CD4-positive, alpha-beta memory T cell (primary cell): ENCODE measurements at places on chromosomes 6 and 20. TPM values are rescaled to one million over a fixed set of nuclear protein-coding genes. Genes with fewer than 3 reads are reported as not detected.
A peak's percentile ranks its signal among the peaks of the same experiment; 100 is the strongest.

DNA sequence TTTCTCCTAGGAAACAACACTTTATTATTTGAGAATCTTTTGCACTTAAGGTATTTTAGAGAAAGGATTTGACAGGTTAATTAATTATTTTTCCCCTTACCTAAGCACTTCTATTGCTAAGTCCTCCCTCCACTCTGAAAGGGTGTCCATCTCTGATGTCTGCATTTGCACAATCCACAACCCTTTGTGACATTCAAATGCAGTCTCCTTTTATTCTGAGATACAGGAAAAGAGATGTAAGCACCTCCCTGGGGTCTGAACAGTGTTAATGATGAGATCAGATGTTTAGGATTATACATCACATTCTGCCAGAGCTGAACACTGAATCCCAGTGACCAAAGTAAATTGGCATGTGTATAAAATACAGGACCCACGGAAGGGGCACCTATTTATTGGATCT is 864.2 kb upstream of the FLRT3 start:
- no peak for DNase-seq

- no peak for DNase-seq
Measured at GRCh38 chr6:117265410-117266256, at the start of gene VGLL2. TSS of gene VGLL2 (plus strand) at chr6:117265558. CDS start at chr6:117265764, 206 bp downstream.

DNA sequence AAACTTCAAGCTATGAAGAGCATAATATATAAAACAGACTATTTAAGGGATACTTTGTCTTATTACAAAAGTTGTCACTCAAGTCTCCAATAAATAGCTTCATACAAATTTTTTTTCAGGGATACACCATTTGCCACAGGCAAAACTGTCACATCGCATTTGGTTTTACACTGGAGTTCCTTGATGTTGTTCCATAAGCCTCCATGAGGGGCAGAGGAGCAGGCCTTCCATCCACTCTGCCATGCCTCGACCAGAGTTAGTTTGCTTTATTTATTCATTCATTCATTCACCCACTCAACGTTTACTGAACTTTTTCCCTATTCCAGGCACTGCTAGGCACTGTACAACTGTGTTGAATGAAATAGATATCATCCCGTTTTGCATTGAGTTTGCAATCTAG is 246.6 kb downstream of the PHF3 start:
- DNase-seq = no peak

DNA sequence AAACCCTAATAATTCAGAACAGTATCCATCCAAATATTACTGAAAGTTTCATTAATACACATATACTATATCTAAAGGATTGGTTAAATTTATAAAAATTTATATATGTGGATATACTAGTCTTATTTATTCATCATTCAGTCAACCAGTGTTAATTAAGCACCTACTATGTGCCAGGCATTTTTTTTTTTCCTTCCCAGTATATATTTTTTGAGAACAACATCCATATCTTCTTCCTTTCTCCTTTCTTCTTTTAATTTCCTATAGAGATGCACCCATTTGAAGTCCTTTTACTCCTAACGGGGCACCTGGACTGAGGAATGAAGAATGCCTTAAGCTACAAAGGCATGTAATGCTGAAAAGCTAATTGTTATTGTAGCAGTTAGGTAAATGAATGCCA is 72.8 kb downstream of the SESN1 start:
- DNase-seq = no peak

DNA sequence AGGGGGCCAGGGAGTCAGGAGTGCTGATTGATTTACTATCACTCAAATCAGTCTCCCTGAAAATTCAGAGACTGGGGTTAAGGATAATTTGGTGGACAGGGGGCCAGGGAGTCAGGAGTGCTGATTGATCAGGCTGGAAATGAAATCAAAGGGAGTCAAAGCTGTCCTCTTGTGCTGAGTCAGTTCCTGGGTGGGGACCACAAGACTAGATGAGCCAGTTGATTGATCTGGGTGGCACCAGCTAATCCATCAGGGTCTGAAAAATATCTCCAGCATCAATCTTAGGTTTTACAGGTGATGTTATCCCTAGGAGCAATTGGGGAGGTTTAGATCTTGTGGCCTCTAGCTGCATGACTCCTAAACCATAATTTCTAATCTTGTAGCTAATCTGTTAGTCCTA is 6.1 kb upstream of the AFG1L start:
- no peak for DNase-seq

DNA sequence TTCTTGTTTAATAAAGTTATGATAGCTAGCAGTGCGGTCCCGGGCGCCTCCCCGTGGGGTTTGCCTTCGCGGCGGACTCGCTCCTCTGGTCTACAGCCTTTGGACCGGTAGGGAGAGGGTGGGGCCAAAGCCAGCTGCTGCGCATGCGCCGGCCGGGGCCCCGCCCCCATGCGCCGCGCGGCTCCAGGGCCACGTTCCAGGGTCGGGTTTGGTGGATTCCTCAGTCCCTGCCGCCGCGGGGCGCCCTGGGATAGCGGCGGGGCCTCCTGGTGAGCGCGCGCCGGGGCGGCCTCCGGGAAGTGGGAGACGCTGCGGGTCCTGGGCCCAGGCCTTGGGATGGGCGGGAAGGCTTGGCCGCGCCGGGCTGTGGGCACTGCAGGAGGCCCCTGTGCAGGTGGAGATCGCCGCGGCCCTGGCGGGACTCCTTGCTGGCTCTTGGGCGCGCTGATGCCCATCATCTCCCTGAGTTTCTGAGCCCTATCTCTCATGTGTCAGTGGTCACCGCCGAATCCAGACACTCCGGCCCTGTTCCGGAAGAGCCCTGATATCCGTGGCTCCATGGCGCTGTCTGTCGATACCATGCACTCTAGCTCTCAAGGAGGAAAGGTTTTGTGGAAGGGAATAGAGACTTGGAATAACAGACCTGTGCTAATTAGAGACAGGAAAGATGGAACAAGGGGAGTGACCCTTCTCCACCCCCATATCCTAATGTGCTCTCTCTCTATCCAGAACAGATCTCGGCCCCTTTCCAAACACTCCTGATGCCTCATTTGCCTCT is at the start of gene VARS2:
VARS2 (plus strand) TSS at position 163 of the 778 bp plus-strand sequence; CDS start at position 762, 599 bp downstream.
- peak; percentile 89 for DNase-seq

DNA sequence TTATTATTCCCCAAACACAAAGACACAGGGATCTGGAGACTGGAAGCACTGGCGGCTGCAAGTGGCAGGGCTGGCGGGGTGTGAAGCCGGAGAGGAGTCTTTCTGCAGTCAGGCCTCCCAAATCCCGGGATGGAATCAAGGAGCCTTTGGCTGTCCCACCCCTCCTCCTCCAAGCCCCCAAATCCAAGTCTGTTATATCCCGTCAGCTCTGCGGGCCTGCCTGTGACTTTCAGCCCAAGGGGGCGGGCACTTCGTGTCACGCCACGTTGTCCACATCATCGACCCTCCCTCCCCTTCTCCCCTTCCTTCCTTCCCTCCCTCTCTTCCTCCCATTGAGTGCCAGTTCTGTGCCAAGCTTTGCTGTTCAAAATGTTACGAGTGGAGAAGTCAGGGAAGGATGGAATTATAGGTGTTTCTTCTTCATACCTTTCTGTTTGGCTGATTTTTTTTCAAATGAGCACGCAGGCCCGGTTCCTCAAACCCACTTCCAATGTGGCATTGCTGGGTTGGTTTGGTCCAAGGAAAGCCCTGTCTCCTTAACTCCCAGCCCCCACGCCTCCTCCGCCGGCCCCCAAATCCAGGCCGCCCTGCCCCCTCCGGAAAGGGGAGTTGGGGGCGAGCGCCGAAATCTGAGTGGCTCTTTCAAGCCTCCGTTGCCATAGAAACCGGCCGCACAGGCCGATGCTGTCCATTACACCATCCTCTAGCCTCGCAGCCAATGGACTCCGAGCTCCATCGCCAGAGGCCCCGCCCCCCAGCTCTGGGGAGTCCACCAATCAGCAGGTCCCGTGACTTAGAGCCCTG is 12.7 kb downstream of the ZCCHC3 start:
- DNase-seq = peak; percentile 74

DNA sequence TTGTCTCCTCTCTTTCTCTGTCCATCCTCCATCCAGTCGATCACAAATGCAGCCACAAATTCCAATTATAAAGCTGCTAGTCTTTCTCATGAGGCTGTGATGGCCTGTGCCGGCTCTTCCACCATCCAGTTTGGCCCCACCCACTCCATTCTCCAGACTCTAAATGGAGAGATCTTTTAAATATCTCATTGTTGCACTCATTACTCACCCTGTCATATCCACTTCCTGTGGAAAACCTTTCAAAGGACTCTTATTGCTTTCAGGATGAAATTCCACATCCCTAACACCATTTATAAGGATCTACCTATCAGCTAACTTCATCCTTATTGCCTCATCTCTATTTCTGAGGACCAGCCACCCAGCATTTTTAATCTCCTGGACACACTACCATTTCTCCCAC is 70.6 kb downstream of the NRN1 start:
- no peak for DNase-seq

DNA sequence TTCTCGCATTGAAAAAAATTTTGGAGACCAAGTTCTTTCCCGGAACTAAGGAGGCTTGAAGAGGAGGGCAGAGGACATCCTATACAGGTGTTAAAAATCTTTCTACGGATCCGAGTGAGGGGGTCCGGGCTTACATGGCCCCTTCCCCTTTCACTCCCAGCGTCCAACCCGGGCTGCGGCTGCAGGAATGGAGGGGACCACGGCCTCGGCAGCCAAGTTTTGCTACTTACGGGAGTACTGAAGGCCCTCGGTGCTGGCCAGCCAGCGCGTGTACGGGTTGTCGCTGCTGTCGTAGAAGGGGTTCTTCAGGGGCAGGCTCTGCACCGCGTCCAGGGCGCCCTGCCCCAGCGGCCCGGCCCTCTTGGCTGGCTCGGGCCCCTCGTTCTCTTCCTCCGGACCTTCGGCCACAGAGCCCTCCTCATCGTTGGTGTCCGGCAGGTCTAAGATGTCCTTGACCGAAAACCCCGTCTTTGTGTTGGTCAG is 642 bp downstream of the NKX2-2 start:
- no peak for DNase-seq

RIOK1 gene
- 22.4 TPM for total RNA-seq

NEDD9 gene
- total RNA-seq = 42.7 TPM
